ENCODE measurements at places on chromosomes 3 and 15.

DNA sequence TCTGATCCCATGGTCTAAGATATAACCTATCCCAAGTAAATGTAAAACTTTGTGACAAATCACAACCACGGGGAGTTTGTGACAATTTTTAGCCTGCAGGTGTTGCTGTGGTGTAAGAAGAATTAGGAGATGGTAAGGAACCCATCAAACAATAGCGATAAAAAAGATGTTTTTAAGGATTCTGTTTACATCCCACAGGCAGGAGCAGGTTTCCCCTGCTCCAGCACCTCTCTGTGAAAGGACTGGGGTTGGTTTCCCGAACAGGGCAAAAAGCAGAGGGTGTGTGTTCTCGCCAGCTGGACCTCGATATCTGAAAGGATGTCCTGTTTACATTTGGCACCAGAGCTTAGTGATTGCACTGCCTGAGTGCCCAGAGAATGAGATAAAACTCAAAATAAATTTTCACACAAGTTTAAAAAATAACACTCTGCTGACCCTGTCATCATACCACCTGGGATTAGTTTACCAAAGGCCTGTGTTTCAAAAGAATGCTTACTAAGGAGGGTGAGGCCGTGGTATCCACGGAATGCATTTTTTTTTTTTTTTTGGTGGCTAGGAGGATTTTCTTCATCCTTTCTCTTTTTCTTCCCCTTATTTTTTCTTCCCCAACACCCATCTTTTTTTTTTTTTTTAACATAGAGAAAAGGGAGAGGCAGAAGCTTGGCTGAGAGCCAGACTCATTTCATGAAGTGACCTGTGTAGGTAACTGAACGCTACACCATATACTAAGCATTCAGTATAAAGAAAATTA, 151.8 kb upstream of the DPH6 start:
- DNase-seq, result no peak

DNA sequence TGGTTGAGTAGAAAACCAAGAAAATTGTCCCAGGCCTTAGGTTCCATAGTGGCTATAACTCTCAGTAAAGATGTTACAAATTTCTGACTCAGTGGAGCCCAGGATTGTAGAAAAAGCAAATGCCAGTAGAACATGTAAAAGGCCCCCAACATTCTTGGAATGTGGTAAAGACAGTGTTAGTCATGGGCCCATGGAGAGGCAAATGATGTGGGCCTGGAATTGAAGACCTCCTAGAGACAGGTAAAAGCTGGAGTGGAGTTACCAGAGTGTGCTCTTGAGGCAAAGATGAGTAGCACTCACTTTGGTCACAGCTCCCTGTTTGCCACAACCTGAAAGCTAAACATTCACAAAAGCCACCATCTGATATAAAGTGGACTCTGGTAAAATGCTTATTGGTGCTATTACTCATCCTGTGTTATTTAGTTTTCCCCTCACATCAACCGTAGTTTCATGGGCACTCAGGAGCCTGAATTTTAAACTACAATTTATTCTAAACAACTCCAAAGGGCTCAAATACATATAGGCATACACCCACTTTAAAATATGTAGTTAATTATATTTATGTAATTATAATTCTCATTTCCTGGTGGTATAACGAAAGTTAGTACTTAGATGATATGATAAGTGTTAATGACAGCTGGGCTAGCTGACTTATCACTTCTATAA, 359.6 kb upstream of the NECTIN3 start:
- no peak for DNase-seq

- DNase-seq, result no peak
Observed at GRCh38 chr15:95923792-95924191, 406.7 kb upstream of the NR2F2 start.

DNA sequence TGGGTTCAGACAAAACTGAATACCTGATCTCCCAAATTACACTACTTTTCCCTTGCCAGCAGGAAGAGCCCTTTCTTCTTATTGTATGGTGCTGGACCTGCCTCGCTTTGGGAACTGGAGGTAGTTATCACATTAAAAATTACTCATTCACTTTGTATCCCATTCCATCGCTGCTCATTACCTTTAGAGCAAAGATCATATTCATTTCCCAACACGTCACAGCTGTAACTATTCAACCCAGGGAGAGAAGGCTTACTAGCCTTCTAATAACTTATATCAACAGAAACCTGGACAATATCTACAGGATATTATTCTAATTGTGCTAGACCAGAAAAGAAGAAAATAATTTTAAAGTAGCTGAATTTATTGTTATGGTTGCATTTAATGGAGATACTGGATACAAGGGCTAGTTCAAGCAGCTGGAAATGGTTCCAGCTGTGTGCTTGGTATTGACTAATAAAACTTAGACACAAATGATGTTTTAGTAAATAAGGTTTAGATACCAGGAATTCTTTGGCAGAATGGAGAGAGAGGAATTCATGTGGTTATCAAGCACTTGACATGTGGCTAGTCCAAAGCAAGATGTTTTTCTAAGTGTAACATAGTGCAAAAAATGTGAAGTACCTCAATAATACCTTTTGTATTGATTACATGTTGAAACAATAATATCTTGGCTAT, 656.3 kb downstream of the ROBO1 start:
- no peak for DNase-seq

DNA sequence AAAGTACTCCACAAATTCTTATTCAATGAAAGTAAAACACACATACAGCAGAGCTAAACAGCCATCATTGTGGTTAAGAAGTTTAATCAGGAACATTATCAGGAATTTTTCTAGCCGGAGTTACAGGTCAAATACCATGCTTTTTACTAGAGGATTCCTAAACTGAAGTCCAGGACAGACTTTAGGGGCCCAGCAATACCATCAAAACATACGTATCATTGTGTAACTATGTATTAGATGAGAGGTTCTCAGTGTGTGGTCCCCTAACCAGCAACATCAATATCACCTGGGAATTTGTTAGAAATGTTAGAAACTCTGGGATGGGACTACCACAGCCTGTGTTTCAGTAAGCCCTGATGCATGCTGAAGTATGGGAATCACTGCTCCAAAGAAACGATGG, 404.2 kb upstream of the IL12A start:
- DNase-seq, result no peak

GRCh38 chr3:128975276-128975675, 18.6 kb downstream of the CFAP92 start:
- DNase-seq, result no peak

- DNase-seq, result peak; percentile 50
Observed at GRCh38 chr3:186930143-186930640, at the start of gene ST6GAL1. Gene ST6GAL1 (plus strand): TSS chr3:186930526. CDS start chr3:187042704, 112,178 bp downstream.

- DNase-seq, result no peak
Observed at GRCh38 chr15:78080088-78080460, 2.6 kb upstream of the TBC1D2B start.

GRCh38 chr3:193732391-193732790, 139.4 kb downstream of the OPA1 start:
- DNase-seq, result no peak

GRCh38 chr3:48475188-48475587, 28.7 kb downstream of the ATRIP start:
- DNase-seq, result no peak

DNA sequence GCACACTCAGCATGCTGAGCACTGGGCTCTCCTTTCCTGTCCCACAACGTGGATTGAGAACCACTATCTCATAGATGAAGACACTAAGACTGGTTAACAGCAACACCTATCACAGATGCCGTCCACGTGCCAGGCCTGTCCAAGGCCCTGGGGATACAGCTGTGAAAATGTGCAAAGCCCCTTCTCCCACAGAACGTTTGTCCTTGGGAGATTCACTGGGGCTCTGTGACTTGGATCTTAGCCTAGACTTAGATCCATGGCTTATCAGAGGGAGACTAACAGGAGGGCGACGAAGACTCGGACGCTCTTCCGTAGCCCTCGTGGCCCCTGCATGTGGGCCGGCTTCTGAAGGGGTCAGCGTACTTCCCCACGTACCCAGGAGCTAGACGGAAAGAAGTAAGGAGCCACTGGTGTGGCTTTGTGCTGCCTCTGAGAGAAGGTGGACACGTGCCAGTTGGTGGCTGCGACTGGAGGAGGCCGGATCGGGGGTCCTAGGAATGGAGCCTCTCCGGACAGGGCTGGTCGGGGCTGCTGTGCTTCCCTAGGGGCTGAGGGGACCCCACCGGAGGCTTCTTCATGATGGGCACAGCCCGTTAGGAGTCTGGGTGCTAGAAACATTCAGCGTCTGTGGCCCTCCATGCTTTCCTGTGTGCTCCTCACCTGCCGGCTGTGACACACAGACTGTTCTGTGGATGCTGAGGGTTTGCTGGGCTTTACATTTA, 964 bp downstream of the NRROS start:
- no peak for DNase-seq

GRCh38 chr3:165642761-165643420, 194.3 kb downstream of the BCHE start:
- DNase-seq, result no peak

- DNase-seq, result no peak
Observed at GRCh38 chr3:23826382-23827064, 20.8 kb downstream of the UBE2E1 start.

- no peak for DNase-seq
Observed at GRCh38 chr3:24264748-24265158, 229.9 kb downstream of the THRB start.

DNA sequence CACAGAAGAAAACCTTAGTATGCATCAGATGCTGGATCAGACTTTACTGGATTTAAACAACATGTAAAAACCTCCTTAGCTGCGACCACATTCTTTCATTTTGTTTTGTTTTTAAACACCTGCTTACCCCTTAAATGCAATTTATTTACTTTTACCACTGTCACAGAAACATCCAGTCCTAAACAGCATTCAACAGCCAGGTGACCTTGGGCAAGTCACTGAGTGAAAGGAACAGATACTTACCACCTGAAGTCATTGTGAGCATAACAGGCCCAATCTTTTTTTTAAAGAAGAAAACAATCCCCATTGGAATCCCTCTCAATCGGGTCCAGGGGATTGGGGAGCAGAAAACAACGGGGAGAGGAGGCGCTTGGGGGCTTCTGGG, 390 bp downstream of the STARD5 start:
- DNase-seq, result no peak

DNA sequence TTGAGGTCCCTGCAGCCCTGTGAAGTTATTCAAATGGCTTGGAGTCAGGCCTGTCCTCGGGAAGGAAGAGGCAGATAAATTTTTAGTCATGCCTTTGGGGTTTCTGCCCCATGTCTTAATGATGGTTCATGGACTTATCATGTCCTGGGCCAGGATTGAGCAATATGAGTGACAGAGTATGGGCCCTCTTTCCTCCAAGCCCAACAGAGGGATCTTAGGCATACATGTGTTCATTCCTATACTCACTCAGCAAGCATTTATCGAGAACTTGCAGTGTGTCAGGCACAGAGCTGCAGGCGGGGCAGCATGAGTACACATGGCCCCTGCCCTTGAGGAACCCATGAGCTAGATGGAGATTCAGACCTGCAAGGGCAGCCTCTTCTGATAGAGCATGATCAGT, 6.2 kb downstream of the ESYT3 start:
- no peak for DNase-seq

GRCh38 chr3:111336511-111336910, 205.5 kb upstream of the CD96 start:
- no peak for DNase-seq

DNA sequence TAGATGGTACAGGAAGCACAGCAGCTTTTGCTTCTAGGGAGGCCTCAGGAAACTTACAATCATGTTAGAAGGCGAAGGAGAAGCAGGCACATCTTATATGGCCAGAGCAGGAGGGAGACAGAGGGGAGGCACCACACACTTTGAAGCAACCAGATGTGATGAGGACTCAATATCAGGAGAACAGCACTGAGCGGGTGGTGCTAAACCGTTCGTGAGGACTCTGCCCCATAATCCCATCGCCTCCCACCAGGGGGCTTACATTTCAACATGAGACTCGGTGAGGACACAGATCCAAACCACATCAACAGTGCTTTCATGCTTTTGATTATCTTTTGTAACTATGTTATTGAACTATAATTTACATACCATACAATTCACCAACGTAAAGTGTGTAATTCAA, 7.6 kb upstream of the TMEM44 start:
- DNase-seq, result peak; percentile 8

- DNase-seq, result no peak
Observed at GRCh38 chr3:113985541-113985940, 37.7 kb downstream of the ZDHHC23 start.

GRCh38 chr3:138949002-138949418, 2.0 kb downstream of the FOXL2NB start:
- DNase-seq, result no peak

All from stimulated activated CD4-positive, alpha-beta T cell treated with anti-CD3 and anti-CD28 coated beads, Interleukin-15, amount 100 ng/mL, for 1 hour (primary cell).